ENCODE measurements at places on chromosomes 1 and 21.

DNA sequence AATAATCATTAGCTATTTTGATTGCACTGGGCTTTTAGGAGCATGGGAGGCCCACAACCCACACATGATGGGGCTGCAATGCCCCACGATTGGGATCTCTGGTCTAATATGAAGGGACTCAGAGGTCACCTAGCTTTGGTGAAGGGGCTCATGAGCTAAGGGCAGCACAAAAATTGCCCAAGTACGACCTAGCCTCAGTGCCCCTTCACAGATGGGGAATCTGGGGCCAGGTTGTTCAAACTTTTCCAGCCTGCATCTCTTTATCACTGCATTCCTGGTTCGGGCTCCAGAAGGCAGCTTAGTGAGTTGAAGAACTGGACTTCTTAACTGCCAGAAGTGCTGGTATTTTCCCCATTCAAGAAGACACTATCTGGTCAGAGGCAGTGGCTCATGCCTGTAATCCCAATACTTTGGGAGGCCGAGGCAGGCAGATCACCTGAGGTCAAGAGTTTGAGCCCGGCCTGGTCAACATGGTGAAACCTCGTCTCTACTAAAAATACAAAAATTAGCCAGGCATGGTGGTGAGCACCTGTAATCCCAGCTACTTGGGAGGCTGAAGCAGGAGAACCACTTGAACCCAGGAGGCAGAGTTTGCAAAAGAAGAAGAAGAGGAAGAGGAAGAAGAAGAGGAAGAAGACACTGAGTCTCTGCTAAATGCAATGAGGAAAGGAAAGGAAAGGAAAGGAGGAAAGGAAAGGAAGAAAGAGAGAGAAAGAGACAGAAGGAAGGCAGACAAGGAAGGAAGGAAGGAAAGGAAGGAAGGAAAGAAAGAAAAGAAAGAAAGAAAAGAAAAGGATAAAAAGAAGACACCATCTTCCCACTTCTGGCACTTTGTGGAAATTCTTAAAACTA is 258.5 kb upstream of the IRF2BP2 start:
- DNase-seq = no peak

- DNase-seq = no peak
These were observed 106.2 kb downstream of the TOMM20 start for GRCh38 chr1:235022341-235022980.

GRCh38 chr1:77776007-77776700 is 3.3 kb upstream of the MIGA1 start:
- no peak for DNase-seq

GRCh38 chr1:46404482-46405196 is 10.5 kb downstream of the FAAH start:
- no peak for DNase-seq

DNA sequence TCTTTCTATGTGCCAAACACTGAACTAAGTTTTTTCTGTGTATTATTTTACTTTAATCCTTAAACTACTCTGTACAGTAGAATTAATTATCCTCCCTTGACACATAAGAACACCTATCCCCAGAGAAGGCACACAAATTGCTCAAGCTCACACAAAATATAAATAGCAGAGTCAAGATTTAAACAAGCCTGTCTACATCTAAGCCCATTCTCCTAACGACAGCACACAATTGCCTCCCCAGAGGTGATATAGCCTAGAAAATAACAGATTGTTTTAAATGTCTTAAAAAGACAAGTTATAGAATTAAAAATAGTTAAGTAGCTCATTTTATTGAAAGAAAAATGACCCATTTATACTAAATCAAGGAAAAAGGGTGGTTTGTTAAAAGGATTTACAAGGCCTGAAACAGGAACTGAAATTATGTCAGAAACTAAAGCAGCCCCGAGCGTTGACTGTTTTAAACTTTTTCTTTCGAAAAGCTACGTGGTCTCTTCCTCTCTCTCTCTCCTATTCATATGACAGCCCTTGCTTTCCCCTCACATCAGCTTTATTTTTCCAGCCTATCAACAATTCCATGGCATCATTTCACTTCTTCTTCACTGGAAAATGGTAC is 30.5 kb downstream of the TNFSF18 start:
- DNase-seq = no peak

DNA sequence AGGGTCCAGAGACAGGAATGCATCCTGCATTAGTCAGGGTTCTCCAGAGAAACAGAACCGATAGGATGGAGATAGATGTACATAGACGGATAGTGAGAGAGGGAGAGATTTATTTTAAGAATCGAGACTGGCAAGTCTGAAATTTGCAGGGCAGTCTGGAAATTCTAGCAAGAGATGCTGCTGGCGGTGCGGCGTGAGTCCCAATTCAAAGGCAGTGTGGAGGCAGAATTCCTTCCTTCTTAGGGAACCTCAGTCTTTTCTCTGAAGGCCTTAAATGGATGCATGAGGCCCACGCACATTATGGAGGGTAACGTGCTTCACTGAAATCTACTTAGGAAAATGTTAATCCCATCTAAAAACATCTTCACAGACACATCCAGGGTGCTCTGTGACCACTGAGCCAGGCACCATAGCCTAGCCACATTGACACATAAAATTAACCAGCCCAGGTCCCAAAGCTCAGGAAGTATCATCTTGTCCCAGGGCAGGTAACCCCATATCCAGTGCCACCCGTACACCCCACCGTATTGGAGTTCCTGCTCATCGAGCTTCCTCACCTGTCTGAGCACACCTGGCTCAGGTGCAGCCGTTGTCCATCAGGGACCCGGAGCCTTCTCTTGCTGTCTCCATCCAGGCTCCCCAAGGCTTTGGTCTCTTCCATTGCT is 9.7 kb upstream of the PKNOX1 start:
- peak; percentile 18 for DNase-seq

DNA sequence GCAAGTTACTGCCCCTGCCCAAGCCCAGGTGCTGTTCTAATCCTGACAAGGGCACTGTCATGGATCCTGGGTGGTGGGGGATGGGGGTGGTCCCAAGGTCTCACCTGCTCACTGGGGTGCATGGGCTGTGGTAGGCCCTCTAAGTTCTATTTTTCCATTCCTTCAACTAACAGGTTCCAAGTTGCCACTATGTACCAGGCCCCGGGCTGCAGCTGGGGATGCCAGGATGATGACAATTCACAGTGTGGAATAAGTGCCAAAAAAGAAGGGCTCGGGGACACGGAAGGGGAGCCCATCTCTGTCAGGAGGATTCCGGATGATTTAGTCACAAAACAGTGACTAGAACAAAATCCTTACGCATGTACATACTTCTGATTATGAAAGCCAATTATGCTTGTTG is 76.0 kb downstream of the STUM start:
- no peak for DNase-seq

- no peak for DNase-seq
These were observed 64.5 kb upstream of the CHRM3 start for GRCh38 chr1:239321877-239322276.

DNA sequence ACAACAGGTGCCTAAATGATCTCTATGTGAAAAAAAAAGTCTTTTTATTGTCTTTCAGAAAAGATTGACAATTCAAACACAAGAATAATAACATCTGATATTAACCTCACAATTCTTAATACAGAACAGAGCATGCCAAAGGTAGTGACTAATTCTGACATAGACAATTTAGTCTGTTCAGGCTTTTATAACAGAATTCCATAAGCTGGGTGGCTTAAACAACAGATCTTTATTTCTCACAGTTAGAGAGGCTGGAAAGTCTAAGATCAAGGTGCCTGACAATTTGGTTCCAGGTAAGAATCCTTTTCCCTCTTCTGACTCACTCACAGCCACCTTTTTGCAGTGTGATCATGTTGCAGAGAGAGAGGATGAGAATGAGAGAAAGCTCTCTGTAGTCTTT is 27.0 kb downstream of the DPYD start:
- DNase-seq = no peak

GRCh38 chr1:64019818-64020217 is 183.6 kb upstream of the UBE2U start:
- DNase-seq = no peak

GRCh38 chr21:40466893-40467483 is 380.0 kb downstream of the DSCAM start:
- no peak for DNase-seq

DNA sequence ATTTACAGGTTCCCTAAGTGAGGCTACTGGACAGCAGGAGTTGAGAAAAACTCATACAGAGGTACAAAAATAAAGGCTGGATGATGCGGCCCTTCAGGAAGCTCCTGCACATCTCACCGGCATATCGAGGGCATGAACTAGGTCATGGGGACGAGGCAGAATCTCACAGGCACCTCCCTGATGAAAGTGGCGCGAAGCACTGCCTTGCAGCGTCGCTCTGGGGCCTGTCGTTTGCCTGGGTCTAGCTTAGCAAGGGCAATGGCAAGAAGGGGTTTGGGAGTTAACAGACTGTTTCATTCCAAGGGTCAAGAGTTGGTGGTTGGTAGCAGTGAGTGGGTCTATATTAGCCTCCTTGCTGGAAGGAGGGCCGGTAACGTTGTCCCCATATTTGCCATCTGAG is 103.5 kb upstream of the IRF2BP2 start:
- DNase-seq = no peak

DNA sequence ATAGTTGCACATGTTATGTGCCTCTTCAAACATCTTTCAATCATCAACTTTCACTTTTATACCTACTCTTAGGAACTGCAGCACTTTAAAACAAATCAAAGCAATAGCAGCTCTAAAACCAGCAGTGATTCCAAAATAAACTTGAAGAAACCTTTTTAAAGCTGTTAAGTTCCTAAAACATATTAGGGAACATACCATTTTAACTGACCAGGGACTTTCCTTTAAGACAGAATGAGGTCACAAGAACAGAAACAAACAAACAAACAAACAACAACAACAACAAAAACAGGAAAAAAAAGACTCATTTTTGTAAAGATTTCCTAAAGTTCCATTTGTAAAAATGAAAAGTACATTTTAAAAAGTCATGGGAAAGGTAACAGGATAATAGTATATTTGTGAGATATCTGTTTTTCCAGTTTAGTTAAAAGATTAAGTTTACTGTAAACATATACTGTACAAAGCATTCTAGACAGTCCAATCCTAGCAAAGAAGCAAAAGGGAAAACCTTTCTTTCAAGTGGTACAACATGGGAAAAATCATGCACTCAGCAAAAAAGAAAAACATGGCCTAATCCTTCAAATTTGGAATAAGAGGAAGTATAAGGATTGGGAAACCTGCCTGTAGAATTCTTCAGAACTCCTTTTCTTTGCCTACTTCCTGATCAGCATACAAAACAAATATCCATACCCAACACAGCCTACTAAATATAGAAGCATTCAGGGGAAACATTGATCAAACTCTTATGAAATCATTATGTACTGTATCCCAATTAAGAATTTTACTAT is 45.5 kb downstream of the EPS15 start:
- no peak for DNase-seq

DNA sequence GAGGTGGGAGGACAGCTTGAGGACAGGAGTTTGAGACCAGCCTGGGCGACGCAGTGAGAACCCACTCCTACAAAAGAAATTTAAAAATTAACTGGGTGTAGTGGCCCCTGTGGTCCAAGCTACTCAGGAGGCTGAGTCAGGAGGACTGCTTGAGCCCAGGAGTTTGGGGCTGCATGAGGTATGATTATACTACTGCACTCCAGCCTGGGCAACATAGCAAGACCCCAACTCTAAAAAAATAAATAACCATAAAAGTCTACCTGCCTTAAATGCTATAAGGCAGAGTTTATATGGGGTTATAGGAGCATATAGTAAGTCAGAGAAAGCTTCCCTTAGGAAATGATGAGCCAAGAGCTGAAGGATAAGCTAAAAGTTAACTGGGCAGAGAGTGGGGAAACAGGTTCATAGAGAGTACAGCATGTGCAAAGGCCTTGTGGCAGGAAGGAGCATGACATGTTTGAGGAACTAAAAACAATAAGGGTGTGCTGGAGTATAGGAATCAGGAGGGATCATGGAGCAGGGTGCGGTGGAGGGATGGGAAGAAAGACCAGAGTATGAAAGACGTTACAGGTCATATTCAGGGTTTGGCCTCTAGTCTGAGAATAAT is 68.3 kb downstream of the ADSS2 start:
- DNase-seq = no peak

DNA sequence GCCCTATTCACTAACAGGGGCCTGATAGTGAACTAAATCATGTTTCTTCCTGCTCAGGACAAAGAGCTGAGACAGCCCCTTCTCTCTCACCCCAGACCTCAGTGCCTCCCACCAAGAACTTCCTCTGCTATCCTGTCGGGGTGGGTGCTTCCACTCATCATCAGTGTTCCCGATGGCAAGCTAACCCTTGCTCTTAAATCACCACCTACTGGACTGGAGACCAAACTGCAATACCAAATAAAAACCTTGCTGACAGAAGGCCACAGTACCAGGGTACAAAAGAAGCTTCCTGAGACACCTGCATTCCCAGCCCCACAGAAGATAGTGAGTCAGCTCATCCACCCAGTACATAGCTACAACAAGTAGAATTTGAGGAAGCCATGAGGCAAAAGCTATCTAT is 799.5 kb downstream of the LTN1 start:
- no peak for DNase-seq

- no peak for DNase-seq
These were observed 5.4 kb downstream of the ZSWIM5 start for GRCh38 chr1:45200906-45201500.

DNA sequence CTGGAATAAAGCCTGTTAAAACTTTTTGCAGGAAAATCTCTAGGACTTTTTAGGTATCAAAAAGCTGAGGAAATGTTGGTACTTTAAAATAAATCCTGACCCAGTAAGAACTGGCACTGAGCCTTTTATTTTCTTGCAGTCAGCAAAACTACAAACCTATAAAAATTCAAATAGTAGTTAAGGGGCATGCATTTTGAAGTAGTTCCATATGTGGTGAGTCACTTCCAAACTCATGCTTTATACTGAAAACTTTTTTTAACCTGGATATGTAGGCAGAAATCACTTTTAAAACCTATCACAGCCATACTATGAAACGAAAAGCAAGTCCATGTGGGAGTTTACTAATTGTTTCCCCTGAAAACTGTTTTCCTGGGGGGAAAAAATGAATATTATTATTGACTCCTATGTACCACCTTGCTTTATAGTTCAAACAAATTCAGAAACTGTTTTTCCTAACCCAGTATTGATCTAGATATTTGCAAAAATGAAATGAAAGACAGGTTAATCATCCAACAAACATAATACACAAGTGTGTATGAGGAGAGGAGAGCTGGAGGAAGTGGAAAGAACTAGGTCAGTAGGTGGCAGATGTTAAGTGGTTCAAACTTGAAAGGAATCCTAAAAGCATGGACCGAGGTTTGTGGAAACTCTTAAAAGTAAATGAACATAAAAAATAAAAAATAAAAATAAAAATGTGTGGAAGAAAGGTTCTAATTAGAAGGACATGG is 30.5 kb downstream of the NRIP1 start:
- DNase-seq = no peak

GRCh38 chr21:34820051-34820450 is 151.3 kb downstream of the CLIC6 start:
- no peak for DNase-seq

GRCh38 chr1:19780267-19780877 is 19.3 kb downstream of the TMCO4 start:
- DNase-seq = no peak

DNA sequence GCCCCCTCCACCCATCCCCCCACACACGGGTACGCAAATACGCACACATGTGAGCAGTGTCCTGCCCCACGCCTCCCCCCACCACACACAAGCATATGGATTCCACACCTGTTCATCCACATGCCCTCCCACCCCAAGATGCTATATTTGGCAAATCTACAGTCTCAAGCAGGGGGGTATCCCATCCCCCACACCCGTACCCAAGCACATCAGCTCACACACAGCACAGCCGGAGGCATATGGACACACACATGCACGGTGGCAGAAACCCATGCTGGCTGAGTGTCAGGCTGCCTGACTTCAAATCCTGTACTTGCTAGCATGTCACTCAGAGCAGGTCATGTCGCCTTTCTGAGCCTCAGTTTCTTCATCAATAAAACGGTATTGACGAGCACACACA is 10.6 kb downstream of the COL16A1 start:
- DNase-seq = no peak
